GM12891 (cell line): ENCODE measurements at places on chromosomes 5 and 9.

DNA sequence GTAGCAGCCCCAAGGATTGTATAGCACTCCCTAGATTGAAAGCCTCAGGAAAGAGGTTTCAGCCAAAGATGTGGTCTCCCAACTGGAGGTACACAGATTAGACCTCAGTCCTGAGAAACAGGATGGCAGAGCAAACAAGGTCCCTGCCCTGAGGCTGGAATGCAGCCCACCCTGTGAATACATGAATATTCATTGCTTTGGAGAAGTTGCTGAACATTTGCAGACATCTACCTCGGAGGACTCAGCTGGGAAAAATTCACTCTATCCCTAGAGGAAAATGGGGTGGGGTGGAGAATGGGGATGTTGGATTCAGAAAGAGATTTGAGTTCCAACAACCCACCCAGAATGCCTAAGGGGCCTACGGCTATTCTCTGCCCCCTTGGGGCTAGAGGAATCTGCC is 129.4 kb downstream of the SLIT3 start:
- DNase-seq, result no peak

GRCh38 chr9:121780177-121781040 is 129.0 kb downstream of the DAB2IP start:
- DNase-seq, result no peak

GRCh38 chr5:57028161-57028560 is 76.2 kb upstream of the MIER3 start:
- no peak for DNase-seq

GRCh38 chr5:139065306-139065705 is 132.9 kb downstream of the SIL1 start:
- no peak for DNase-seq

DNA sequence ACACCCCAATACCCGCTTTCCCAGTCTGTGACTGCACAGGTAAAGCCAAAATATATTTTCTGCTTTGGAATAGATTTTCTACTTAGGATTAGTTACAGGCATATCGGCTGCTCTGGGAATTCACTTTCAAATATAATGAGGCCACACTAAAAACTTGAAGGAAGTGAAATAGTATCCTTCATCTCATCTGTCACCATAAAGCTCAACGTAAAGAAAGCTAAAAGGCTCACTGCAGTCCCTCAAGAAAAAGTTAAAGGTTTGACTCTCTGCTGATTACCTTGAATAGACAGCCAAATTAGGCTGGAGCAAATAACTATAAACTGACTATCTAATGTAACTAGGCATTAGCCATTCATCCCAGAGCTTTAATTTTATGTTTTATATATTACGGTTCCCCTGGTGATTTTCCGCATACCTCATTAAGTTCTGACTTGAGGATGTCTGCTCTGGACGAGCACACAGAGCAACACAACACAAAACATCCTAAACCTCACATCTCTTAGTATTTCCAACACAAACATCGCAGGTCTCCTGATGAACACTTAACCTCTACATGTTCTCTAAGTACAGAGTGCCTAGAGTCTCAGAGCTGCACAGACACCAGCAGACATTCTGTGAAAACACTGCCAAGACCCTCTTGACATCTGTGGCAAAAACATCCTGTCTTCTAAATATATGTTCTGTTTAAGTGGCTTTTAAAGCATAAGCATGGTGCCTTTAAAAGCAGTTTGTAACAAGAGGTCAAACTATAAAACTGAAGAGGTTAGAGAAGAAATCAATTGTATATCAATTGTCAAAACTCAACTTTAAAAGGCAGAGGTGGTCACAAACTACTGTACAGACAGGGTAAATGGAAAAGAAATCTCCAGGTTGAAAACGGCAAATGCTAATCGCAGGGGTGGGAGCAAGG is 35.4 kb downstream of the ELAVL2 start:
- no peak for DNase-seq

DNA sequence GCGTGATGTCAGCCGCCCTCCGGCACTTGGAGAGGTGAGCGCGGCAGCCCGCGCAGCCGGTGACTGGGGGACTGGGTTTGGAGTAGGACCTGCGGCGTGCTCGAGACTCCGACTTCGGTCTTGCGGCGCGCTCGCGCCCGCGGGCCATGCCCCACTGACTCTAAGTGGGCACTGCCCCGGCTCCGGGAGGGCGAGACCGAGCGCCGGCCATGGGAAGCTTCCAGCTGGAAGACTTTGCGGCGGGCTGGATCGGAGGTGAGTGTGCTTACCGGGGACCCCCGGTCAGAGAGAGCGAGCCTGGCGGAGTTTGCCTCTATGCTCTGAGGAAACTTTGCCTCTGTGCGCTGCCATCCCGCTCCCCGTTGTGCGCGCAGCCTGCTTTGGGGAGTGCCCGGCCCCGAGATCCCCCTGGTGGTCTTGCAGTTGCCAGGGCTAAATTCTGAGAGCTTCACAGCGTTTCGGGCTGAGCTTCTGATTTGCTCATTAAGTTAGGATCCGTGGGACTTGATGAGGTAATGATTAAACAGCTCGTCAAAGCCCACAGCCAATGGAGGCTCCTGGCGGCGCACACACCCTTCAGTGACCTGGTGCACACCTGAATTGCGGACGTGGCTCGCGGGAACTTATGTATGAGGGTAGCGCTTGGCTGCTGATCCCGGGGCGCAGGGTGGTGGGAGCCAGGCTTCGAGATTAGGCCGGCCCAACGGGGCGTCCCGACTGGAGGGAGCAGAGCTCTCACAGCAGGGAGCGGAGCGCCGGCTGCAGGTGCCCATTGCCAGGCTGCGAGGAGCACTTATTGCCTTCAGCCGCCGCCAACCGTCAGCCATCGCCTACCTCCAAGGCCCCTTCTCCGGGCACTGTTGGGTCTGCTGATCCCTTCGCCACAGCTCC is at the start of gene SLC25A48:
SLC25A48 (plus strand) TSS at position 25 of the 891 bp plus-strand sequence; CDS start at position 210, 185 bp downstream.
- DNase-seq, result peak; percentile 70

GRCh38 chr5:33734537-33734936 is 157.3 kb downstream of the ADAMTS12 start:
- DNase-seq, result no peak

DNA sequence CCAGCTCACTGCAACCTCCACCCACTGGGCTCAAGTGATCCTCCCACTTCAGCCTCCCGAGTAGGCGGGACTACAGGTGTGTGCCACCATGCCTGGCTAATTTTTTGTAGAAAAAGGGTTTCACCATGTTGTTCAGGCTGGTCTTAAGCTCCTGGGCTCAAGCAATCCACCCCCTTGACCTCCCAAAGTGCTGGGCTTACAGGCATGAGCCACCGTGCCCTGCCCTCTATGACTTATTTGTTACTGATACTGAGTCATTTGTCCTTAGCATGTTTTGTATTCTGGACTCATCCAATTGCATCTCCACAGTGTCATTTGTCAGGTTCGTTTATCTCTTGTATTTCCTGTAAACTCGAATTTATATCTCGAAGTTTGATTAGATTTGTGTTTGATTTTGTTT is 2.7 kb upstream of the ITK start:
- DNase-seq, result no peak

DNA sequence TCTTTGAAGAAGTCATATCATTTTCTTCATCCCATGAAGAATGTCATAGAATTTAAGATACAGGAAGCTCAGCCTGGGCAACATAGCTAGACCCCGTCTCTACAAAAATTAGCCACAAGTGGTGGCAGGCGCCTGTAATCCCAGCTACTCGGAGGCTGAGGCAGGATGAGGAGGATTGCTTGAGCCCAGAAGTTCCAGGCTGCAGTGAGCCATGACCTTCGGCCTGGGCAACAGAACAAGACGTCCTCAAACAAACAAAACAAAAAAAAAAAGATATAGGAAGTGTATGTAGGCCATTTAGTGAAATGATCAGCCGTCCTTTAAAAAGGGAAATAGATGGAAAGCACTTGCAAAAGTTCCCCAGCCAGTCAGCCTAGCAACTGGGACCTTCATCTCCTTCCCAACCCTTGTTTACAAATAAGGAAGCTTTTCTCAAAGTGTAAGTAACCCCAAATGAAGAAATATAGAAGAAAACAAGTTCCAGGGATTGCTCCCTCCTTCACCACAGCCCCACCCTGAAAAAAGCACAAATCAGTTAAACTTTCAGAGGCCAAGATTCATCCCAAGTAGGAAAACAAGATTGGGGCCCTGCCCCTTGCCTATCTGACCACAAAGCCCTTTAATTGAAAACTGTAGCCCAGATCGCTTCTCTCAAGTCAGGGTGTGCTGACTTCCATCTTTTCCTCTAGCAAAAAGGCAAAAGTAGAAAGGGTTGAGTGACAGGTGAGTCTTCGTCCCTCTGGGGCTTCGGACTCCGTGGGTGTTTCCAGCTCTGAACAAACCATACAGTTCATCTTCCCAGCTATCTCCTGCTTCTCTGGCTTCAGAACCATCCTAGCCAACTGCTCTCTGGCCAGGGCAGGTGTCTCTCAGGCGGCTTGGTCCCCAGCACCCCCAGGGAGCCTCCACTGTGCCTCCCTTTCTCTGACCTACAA is 1.2 kb downstream of the SLC31A2 start:
- DNase-seq, result no peak

DNA sequence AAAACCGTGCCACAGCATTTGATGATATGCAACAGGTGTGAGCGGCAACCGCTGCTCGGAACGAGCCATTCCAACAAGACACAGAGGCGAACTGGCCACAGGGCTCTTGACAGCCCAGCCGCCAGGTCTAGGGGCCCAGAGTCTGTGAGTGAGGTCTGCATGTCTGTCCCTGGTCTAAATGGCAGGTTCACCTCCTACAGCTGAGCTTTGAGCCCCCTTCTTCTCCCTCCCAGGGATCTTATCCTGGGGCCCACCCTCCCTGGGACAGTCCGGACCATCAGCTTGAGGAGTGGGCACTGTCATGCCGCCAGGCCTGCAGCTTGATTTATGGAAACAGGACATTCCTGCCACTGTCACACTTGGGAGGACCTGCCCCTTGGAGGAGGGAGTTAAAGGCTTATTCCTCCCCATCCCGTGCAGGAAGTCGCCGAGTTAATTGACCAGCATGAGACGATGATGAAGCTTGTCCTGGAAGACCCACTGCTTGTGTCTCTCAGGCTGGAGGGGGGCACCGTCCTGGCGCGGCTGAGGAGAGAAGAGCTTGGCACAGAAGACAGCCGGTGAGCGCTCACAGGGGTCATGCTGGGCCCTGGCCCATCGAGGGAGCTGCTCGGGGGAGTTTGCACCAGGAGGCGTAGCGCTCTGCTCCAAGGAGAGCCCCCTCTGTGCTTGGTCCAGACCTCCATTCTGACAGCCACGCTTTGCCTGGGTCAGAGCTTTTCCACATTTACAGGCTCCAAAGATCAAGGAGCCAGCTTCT is 35.5 kb upstream of the LRRC14B start:
- DNase-seq, result no peak

DNA sequence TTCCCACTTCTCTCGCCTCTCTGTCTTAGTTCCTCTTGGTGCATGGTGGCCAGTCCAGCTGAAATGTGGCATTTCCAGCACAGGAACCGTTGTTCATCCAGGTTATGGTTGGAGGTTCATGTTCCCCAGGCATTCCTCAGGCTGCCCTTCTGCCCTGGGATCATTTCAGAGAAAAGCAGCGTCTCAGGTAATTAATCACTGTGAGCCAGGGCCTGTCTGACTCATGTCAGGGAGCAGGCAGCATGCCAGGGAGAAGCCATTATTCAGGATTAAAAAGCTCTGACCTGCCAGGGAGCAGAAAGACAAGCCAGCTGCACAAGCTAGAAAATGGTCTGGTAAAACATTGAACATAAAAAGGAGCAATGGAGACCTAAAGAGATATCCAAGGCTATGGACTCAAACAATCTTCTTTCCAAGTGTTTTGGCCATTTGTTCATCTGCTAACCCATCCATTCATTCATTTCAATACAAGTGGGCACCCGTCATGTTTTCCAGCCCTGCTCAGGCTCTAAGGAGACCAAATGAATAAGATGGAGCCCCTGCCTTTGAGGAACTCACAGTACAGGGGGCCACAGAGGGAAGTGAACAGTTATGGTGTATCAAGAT is 241.4 kb downstream of the DRD1 start:
- DNase-seq, result no peak

DNA sequence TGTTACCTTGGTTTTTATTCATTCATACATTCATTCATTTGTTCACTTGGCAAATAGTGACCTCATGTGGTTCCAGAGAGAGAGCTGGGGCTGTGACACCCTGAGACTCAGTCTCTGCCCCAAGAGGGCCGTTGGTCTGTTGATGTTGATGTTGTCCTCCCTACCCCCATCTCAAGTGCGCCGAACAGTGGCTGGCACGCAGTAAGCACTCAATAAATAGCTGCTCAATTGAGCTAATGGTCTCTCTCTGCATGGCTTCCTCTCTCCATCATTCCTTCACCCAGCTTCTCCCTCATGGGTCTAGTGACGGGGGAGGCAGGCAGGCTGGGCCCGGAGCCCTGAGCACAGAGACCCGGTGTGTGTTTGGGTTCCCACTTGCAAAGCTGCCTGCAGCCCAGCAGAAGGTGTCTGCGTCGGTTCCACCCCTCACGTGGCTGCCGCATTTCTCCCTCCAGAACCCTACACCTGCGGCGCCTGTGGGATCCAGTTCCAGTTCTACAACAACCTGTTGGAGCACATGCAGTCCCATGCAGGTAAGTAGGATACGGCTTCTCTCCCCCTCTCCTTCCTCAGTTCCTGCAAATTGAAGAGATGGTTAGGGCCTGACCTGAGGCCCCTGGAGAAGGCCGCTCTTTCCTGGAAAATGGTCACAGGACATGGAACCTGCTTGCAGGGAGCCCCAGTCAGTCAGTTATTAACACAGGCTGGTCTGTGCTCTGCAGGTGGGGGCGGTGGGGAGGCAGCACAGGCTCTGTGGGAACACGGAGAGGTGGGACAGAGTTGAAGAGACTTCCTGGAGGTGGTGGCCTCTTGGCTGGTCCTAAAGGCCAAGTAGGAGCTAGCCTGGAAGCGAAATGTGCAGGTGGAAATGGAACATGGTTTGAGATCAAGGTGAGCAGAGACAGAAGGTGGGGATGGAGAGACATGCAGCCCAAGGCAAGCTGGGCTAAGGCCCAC is 42.0 kb downstream of the AMBP start:
- DNase-seq, result no peak

DNA sequence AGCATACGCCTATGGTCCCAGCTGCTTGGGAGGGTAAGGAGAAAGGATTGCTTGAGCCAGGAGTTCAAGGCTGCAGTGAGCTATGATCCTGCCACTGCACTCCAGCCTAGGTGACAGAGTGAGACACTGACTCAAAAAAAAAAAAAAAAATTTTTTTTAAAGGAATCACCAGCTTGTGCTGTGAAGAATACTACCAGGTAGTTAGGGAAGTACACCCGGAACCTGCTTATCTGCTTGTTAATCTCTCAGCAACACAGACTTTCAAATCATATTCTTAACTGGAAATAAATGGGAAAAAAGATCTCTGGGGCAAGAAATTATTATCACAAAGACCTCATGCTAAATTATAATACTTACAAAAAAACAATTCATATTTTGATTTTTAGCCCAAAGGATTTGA is 26.4 kb upstream of the PRRC2B start:
- no peak for DNase-seq

- no peak for DNase-seq
These were observed 43.2 kb downstream of the EXD3 start for GRCh38 chr9:137379761-137380161.

DNA sequence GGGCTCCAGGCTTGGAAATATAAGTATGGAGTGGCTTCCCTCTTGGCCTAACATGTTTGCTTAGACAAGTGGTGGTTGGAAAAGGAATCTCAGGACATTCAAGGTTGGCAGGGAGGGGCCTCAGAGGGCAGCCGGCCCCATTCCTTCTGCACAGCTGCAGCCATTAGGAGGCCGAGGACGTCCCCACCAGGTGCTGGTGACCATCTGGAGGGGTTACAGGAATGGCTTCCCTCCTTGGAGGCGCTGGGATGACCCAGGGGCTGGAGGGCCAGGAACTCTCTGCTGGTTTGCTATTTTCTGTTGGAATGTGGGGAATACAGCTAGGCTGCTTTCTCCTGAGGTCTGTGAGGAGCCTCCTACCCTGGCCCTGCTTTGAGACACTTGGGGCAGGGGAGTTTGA is 18.5 kb downstream of the STC2 start:
- no peak for DNase-seq

GRCh38 chr5:107601076-107601475 is 69.7 kb downstream of the EFNA5 start:
- no peak for DNase-seq
